ENCODE measurements at places on chromosomes 1 and 21.

DNA sequence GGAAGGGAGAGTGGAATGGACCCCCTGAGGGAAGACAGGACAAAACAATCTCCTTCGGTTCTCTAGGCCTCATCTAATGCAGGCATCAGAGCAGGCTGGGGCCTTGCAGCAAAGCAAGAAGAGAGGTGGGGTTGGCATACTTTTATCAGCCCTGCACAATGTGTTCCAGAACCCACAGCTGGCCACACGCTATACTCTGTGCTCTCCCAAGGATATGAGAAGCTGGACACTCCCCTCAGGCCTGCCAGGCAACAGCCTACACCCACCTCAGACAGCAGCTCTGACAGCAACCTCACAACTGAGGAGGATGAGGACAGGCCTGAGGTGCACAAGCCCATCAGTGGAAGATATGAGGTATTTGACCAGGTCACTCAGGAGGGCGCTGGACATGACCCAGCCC, 27.3 kb downstream of the LY9 start:
- DNase-seq, result no peak

- DNase-seq, result no peak
Measured at GRCh38 chr1:175338387-175339135, 146.0 kb upstream of the KIAA0040 start.

DNA sequence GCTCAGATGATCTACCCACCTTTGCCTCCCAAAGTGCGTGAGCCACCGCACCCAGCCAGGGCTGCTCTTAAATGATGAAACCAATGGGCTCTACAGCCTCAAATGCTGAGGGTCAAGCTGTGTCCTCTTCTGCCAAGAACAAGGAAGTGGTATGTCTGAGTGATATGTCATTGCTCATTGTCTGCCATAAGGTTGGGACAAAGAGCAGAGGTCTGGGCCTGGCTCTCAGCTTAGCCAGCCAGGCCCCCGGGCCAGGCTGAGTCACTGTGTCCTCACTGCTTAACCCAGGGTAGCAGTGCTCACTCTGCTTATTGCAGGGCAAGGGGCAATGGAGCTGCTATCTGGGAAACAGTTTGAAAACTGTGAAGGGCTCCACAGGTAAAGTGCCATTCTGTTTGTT, 8.3 kb upstream of the ETS2 start:
- no peak for DNase-seq

DNA sequence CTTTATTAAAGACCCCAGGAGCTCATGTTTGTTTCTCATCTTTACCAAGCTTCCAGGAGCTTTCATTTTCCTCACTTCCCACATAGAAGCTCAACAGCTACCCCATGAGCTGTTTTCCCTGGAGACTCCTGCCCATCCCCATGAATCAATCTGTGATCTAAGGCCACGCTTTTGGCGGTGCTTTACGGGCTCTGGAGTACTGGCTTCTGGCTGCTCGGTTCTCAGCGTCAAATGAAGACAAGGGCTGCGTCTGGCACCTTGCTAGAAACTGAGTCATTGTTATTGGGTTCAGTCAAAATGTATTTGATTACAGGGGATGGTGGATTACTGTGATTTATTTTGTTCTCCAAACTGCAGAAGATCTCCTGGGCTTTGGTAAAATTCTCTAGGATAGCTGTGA, 39.9 kb downstream of the ACP6 start:
- DNase-seq, result no peak

DNA sequence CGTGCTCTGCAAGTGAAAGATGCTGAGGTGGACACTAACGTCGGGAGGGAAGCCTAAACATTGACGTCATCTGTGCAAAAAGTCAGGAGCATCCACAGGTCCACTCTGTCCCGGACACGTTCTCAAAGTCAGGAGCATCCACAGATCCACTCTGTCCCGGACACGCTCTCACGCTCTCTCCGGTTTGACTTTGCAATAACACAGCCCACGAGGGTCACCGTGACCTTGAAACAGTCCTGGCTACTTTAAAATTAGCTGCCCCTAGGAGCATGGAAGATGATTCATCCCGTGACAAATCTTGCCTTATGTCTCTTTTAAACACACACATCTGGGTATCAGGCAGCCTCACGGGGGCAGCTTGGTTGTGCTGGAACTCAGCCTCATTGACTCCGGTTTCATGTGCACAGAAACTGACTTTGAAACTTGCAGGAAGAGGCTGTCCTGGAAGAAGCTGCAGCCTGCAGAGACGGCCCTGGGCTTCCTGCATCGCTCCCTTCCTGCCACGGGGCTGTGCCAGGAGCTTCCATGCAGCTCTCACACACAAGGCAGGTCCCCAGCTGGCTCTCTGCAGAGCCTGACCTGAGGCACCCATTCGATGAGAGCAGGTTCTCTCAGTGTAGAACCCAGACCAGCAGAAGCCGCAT, 18.1 kb upstream of the COL18A1 start:
- DNase-seq, result peak; percentile 65

GRCh38 chr1:109246141-109246551, 3.2 kb upstream of the CELSR2 start:
- no peak for DNase-seq

DNA sequence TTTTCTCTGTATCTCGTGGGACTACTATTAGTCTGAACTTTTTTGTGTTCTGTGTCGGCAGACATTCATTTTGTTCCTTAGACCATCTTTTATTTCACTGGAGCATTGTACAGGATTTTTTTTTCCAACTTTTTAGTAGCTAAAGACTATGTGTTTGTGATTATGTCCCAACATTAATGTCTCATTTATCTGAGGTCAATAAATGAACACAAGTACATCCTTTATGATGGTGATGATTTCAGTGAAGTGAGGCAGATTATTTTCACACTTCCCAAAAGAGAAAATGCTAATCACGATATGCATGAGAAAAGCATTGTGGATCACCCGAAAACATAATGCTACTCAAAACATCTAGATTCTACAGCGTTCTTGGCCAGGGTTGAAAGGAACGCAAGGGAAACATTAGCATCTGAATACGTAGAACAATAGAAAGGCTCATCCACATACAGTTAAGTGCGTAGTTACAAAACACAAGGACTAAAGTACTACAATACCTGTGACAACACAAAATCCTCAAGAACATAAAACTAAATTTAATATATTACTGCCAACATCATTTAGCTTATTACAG, 981.7 kb upstream of the NCAM2 start:
- DNase-seq, result no peak

DNA sequence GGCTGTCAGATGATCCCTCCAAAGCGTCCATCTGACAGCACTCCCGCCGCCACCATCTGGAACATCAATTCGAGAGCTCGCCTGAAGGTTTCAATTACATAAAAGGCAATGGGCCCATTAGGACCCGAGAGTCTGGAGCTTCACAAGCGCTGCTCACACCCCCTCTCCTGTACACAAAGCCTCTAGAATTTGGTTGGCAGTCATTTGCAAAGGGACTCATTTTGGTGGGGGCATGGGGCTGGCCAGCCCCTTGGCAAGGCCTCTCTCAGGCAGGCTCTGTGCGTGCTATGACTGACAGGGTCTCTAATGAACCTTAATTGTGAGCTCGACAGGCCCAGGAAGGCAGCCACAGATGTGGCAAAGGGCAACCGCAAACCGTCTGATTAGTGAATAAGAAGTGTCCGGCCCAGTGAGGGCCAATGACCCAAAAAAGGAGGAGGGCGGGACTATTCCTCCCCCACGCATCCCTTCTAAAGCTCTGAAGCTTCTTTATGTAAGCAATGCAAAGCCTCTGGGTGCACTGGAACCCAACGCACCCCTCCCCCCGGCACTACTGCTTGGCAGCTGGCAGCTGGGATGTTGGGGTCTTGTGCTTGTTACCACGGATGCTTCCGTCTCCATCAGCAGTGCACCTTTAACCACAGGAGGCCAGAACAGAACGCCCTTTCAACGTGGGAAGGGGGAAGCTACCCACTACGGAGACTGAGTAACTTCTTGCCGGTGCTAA, 79.4 kb downstream of the CAPZB start:
- no peak for DNase-seq

DNA sequence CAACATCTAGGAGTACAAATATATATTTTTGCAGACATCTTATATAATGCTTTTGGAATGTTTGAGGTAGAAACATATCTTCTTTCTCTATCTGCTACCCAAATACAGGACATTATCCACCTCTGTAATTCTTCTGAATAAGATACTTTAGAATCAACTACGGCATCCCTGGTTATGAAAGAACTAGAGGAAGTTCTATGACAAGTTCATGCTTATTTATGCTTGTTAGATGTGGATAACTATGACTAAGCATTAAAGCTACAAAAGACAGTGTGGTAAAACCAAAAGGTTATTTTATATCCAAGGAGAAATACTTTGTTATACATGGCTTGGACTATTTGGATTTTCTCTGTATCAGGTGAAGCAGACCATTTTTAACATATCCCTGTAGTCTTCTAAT, 894.0 kb downstream of the KCNT2 start:
- DNase-seq, result no peak

DNA sequence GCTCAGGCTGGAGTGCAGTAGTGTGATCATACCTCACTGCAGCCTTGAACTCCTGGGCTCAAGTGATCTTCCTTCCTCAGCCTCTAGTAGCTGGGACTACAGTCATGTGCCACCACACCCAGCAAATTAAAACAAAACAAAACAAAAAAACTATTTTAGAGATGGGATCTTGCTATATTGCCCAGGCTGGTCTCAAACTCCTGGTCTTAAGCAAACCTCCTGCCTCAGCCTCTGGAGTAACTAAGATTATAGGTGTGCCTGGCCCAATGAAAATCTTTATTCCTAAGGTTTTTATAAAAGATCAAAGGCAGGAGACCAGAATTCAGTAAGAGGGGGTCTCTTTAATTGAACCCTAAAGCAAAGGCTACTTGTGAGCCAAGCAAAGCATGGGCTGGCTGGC, 10.1 kb downstream of the INAVA start:
- DNase-seq, result no peak

- DNase-seq, result no peak
Measured at GRCh38 chr1:73998348-73998959, 199.5 kb downstream of the LRRIQ3 start.

DNA sequence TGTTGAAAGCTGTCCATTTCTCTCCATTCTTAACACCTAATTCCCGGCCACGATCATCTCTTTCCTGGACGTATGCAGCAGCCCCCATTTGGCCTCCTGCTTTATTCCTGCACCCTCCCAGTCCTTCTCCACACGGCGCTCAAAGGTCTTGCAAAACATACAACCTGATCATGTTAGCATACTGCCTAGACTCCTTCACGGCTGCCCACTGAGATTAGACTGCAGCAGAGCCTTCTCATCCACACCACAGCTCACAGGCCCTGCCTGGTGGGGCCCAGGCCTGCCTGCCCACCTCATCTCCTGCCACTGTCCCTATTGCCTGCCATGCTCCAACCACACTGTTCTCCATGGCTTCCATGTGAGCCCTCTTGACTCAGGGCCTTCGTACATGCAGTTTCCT, 2.7 kb downstream of the GOLT1A start:
- DNase-seq, result no peak

DNA sequence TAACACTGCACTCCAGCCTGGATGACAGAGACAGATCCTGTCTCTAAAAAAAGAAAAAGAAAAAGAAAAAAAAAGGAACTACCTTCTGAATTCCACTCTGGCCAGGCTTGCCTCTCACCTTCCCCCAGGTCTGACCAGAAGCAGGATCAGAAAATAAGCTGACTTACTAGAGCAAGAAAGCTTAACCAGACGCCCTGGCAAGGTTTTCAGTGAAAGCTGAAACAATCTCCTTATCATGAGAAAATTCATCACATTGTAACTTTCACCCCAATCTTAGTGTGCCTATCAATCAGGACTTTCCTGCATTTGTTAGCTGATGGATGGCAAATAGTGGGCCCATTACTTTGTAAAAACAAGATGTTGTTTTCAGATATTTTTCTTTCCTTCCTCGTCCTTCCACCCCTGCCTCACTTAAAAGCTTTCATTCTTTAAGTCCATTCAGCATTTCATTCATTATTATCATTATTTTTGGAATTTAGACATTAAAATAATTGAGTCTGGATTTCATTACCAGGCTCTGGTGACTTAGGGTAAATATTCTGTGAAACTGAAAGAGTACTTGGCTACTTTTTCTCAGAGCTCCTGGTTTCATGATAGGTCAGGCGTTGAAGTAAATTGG, 96.5 kb upstream of the CD34 start:
- peak; percentile 11 for DNase-seq

GRCh38 chr1:157878059-157878458, 36.5 kb upstream of the CD5L start:
- no peak for DNase-seq

GRCh38 chr1:76583235-76583868, 283.9 kb upstream of the ST6GALNAC5 start:
- DNase-seq, result no peak

GRCh38 chr1:60984062-60984799, 98.1 kb upstream of the NFIA start:
- DNase-seq, result peak; percentile 80

DNA sequence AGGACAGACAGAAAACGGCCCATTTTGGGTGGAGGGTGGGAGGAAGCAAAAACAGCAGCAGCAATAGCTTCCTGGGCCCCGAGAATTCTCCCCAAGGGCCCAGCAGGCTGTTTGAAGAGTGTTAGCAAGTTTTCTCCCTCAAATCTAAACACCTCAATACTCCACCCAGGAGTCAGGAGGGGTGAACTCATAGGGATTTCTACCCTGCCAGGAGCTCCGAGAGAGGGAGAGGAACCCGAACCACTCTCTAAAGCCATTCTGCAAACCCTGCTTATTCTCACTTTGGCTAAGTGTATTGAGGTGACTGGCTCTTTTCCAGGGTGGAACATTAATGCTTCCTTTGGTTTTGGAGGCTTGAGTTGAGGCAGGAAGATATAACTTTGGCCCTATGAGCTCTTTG, 55.6 kb upstream of the PPM1J start:
- DNase-seq, result no peak

GRCh38 chr1:236514703-236515442, 8.9 kb upstream of the LGALS8 start:
- DNase-seq, result no peak

DNA sequence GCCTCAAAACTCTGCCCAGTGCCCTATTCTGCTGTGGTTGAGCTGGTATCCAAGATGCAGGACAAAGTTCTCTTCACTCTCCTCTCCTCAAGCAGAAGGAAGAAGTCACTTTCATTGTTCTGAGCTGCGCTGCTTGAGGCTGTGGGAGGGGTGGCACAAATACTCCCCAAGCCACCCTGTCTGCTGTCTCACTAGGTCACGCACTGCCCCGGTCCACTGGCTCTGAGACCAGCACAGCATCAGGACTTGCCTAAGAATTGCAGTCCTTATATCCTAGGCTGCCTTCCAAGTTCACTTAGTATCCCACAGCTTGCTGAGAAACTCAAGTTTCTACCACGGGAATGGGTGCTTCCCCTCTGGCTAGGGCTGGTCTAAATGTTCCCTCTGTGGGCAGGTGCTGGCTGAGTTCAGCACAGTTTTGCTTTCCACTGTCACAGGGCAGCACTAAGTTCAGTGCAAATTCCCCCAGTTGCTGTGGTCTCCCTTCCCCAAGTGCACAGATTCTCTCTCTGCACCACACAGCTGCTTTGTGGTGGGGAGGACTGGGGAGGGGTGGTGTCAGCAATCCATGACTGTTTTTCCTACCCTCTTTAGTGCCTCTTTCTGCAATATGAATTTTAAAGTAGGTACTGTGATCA, 32.4 kb downstream of the SLC9C2 start:
- DNase-seq, result no peak
